ENCODE measurements at places on chromosomes 7 and 10.

DNA sequence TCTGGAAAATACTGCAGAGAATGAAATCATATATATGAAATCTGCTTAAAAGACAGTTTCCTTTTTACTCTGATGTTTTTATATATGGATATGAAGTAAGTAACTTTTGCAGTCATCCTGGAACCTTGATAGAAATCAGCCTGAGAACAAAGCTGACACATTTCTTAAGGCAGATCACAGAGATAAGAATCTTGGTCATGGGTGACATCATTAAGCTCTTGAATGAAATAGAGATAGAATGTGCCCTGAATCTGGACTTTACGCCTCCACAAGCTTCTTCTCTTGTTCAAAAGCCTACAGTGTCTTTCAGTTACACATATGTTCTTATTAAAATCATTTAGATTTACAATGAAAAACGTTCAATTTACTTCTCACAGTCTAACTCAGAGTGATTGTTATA is 319.1 kb upstream of the CNTNAP2 start:
- peak; percentile 3 for DNase-seq

- no peak for DNase-seq
Measured at GRCh38 chr10:117001144-117001543, 3.8 kb downstream of the SHTN1 start.

- DNase-seq = no peak
Measured at GRCh38 chr10:33939892-33940291, 605.4 kb upstream of the NRP1 start.

GRCh38 chr7:149209518-149210269 is 14.3 kb downstream of the ZNF282 start:
- DNase-seq = peak; percentile 90

DNA sequence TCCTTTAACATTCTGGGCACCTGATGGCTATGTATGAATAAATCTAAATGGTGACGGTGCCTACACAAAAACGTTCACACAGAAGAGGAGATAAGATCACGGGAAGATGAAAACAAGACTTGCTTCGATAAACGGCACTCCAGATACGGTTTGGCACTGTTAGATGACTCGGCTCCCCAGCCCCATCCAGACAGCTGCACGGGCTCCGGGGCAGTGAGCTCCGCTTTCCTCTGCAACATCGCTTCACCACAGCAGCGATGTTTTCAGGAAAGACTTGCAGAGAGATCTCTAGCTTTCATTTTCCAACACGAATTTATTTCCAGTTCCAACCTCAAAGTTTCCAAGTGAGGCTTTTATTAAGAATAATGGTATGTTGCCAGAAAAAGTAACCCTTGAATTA is 132.1 kb downstream of the KLF6 start:
- peak; percentile 26 for DNase-seq
